ENCODE measurements at places on chromosomes 1 and 21.

DNA sequence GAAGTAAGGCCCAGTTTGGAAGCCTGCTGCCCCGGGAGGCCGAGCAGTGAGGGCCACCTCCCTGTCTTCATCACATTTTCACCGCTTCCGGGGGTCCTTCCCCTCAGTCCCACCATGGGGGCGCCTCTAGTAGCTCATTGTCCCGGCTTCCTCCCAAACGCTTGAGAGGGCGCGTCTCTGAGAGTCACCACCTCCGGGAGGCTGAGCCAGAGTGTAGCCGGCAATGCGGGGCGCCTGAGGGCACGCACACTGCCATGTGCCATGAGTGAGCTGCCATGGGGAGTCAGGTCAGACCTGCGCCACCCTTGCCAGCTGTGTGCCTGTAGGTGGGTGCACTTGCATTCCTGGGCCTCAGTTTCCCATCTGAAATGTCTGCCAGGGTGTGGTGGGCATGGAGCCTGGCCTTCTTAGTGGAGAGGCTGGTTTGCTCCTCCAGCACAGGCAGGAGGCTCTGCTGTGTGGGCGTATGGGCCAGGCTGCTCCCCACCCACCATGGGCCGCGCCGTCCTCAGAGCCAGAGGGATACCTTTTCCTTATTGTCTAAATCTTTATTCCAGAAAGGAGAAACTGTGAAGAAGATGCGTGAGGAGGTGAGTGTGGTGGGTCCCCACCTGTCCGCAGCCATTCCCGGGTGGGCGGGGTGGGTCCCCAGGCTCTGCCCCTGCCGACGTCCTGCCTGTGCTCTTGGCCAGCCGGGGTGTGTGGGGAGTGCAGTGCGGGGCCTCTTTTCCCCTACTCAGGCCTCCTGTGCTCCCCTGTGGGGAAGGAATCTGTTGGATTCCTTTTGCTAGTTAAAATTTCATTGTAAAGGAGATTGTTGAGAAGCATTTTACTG is 81.3 kb upstream of the COL6A1 start:
- DNase-seq = no peak

DNA sequence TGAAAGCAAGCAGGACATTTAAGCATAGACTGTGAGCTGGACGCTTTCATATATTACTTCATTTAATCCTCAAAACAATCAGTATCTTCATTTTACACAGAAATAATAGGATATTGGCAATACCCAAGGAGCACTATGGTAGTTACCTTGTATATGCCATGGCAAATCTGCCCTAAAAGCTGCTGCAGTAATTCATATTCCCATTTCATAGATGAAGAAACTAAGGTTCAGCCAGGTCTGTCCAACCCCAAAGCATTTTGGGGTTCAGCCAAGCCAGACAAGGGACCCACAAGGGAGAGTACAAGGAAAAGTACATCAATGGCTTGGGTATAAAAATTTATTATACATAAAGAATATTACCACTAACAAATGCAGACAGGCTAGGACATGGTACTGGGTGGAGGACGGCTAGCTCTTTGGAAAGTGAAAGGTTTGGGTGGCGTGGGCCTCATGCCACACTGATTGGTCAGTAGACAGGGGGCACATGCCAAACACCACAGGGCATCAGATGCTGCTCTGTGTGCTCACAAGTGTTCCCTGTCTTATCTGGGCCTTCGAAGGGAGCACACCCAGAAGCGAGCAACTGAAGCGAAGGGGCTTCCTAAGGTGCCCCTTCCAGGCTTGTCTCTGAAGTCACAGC is 23.9 kb upstream of the PTAFR start:
- no peak for DNase-seq

- no peak for DNase-seq
Measured at GRCh38 chr21:15279482-15279881, 214.7 kb upstream of the NRIP1 start.

DNA sequence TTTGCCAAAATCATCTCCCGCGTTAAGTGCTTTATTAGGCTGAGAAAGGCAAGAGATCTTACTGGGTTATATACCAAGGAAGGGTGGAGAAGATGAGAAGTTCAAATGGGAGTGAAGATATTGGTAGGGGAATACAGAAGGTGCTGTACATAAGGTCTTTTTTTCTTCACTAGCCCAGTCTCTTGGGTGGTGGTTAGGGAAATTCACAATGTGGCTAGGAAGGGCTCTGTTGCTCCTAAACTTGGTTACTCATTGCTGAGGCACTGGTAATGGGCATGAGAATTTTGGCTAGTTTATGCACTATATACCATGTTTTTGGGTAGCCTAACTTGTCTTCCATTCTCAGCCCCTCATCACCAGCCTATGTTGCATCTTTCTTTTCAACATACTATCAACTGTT is 50.6 kb downstream of the LHX4 start:
- DNase-seq = no peak

DNA sequence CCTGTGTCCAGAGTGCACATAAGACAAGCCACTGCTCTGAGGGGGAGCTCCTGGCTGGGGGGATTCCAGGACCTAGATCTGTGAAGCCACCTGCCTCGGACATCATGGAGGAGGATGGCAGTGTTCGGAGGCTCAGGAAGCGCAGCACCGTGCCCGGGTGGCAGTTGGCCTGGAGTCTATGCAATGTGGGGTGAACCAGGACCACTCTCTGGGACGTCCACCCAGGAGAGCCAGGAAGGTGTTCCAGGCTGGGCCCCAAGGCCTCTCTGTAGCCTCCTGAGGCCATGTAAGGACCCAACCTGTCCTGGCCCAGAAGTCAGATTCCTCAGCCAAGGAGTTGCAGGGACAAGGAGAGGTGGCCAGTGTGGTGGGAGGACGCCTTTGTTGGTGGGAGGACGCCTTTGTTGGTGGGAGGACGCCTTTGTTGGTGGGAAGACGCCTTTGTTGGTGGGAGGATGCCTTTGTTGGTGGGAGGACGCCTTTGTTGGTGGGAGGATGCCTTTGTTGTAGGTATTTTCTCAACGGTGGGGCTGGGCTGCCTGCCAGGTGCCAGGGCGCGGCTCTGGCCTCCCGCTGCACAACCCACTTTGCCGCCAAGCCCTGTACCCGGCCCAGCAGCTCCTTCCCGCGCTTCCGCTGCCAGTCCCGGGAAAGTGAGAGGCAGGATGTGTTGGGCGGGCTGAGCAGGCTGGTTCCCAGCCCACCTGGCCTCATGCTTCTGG is 30.6 kb upstream of the BMP8B start:
- DNase-seq = no peak

GRCh38 chr1:117646007-117646811 is 40.4 kb downstream of the TENT5C start:
- no peak for DNase-seq

- DNase-seq = no peak
Measured at GRCh38 chr1:23452011-23452411, 27.5 kb upstream of the TCEA3 start.
